Colonic mucosa (tissue), 4 donors: ENCODE measurements at places on chromosomes 2 and 18. TPM values are rescaled to one million over a fixed set of nuclear protein-coding genes. Genes with fewer than 3 reads are reported as not detected.

DNA sequence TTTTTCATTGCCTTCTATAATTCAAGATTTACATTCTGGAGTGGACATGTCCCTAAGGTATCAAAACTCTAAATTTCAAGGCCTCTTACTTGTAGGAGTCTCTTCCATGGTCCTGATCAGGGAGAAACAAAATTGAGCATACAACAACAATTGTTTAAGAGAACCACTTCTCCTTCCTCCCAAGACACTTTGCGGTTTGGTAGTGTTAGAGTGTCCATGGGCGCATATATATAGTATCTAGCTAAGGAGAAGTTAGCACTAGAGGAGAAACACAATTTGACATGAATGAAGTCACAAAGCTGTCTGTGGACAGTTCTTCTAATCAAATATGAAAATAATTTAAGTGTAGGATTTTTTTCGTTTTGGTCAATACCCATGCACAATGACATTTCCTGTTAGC, 349.1 kb upstream of the MAP2 start:
- H3K36me3 ChIP-seq = no peaks in the 10 kb centered on the region
- no peaks in the 10 kb centered on the region for H3K27me3 ChIP-seq
- DNase-seq = no peak
- no peak overlapping the region for H3K4me3 ChIP-seq
- no peak overlapping the region for H3K27ac ChIP-seq

- no peaks in the 10 kb centered on the region for H3K27me3 ChIP-seq
- no peak for DNase-seq
- no peaks in the 10 kb centered on the region for H3K4me1 ChIP-seq
- no peak overlapping the region for H3K27ac ChIP-seq
- no peaks in the 10 kb centered on the region for H3K36me3 ChIP-seq
These were observed 29.4 kb downstream of the NLRC4 start for GRCh38 chr2:32235315-32235714.

Gene TMEM198
- 2.9 TPM for total RNA-seq

Gene FSIP2
- total RNA-seq = 4.4 TPM

Gene AGXT
- total RNA-seq = 6.1 TPM
